ENCODE measurements at places on chromosomes 13 and 19.

DNA sequence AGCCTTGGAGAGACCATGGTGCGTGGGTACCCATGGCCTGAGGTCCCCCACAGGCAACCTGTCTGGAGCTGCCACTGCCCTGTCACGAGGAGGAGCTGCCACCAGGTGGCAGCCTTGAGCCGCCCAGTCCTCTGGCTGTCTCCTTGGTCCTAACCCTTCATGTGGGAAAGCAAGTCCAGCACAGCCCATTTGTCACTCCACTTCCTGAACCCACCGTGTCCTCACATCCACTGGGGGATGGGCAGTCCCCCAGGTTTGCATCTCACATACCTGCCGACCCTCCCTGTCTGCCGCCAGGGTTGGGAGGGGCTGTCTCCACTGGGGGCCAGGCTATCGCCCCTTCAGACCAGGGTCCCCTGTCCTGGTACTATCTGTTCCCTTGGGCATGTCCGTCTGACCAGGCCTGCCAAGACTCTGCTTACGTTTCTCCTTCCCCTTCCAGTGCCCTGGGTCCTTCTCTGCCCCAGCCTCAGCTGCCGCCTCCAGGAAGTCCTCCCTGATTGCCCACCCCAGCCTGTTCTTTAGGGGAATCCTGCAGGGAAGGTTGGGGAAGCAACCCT, 4.5 kb downstream of the FAM174C start:
- DNase-seq: peak; percentile 82

DNA sequence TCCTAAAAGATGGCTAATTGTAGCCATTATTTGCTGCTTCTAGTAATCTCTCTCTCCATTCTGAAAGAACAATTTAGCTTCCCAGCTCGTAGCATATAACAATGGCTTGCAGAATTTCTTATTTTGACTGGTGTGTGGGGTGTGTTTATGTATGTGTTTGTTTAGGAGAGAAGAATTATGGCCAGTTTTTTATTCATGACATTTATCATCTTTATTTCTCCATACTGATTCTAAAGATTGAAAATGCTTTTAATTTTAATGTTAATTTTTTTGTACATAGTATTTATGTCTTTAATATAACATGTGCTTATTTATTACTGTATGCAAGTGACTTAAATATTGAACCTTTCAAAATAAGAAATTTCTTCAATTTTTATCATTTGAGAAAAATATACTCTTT, 115.8 kb upstream of the TMTC4 start:
- no peak for DNase-seq

DNA sequence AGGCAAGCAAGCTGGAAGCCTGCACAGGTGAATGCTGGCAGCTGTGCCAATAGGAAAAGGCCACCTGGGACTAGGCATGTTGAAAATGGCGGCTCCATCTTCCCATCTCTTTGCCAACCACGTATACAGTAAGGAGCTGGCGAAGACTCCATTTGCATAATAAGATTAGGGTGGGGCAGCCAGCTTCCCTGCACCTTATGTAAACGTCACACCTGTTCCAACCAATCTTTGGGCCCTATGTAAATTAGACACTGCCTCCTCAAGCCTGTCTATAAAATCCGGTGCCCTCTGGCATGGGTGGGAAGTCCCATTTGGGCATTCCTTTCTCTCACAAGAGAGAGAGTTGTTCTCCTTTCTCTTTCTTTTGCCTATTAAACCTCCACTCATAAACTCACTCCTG, 16.8 kb downstream of the ADGRE2 start:
- no peak for DNase-seq

DNA sequence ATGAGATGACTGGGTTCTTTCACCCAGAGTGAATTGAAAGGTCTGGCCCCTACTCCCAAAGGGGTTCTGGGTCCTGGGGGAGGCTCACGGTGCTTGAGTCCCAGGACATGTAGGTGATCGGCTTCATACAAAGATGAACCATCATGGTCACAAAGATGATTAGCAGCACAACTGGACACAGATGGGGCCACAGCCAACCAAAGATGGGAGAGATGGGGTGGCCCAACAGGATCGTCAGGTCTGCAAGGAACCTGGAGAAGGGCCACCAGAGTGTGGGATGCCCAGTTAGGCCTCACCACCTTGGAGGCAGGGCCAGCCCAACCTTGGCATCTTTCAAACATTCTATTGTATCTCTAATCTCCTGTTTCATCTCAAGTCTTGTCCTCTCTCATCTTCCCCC, 34.5 kb downstream of the SLC6A16 start:
- DNase-seq: no peak

DNA sequence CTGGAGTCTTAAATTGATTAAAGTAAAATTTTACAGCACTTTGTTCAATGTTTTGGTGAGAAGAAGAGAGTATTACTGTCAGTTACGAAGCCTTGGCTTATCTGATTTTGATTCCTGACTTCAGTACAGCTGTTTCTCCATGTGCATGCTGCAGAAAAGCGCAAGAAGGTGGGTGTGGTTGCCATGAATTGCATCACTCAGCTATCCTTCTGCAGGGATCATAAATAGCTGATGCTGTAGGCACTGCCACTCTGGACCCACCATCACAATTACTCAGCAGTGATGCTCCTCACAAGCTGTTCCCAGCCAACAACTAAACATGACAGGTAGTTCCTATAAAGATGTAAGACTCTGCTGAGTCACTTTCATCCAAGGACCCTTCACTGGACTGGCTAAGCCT, 321.2 kb downstream of the IRS2 start:
- no peak for DNase-seq

GRCh38 chr13:20124303-20124702, 36.5 kb downstream of the GJA3 start:
- DNase-seq: no peak

GRCh38 chr19:3275583-3276340, 51.3 kb downstream of the CELF5 start:
- DNase-seq: peak; percentile 93

DNA sequence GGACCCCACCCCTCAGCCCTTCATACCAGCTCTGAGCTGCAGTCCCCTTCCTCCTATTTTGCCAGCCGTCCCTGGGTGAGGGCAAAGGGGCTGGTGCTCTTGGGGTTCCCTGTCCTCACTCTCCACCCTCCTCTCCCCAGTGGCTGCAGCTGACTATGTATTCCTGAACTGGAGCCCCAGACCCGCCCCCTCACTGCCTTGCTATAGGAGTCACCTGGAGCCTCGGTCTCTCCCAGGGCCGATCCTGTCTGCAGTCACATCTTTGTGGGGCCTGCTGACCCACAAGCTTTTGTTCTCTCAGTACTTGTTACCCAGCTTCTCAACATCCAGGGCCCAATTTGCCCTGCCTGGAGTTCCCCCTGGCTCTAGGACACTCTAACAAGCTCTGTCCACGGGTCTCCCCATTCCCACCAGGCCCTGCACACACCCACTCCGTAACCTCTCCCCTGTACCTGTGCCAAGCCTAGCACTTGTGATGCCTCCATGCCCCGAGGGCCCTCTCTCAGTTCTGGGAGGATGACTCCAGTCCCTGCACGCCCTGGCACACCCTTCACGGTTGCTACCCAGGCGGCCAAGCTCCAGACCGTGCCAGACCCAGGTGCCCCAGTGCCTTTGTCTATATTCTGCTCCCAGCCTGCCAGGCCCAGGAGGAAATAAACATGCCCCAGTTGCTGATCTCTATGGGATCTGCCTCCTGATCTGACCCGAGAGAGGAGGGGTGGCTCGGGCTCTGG, 2.4 kb downstream of the COX7A1 start:
- DNase-seq: no peak

DNA sequence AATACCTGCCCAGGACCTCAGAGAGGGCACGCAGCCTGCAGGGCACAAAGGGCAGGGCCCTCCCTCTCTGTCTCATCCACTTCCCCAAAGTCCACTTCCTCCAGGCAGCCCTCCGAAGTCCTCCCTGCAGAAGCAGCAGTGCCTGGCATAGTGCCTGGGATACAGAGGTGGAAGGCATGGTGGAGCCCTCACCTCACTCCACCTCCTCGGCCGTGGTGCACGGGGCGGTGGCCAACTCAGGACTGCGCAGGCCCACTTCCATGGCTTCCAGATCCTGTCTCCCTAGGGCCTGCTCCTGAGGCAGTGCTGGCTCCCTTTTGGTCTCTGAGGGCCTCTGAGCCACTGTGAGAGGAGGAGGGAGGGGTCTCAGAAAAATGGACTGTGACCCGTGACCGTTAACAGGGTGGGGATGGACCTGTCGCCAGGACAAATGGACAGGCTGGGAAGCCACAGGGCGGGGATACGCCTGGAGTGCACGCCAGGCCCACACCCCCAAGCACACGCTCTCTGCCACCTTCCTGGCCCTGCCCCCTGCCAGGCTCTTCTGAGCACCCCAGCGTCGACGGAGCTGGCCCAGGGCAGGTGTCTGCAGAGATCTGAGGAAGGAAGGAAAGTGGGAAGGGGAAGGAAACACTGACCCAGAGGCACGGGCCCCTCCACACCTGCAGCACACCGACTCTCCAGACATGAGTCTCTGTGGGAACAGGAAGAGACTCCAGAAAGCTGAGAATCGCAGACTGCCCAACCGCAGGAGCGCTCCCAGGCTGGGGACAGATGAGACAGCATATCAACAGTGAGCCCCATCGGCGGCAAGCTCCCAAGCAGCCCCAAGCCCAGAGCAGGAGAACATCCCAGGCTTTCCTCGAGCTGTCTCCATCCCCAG, 8.4 kb downstream of the REXO1 start:
- no peak for DNase-seq

DNA sequence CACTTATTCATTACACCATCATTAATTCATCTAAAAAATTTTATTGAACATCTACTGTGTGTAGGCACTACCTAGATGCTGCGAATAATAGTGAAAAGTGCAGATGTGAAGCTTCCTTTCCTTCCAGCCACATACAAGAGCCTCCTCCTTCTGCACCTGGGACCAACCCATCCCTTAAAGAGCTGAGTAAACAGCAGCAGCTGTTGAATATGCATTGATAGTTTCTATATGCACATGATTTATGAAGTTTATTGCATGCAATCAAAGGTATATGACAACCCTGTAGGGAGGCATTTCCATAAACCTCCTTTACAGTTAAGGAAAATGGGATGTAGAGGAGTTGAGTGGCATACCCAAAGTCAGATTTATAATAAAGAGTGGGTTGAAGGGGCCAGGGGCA, 110.3 kb upstream of the IPO5 start:
- DNase-seq: no peak

DNA sequence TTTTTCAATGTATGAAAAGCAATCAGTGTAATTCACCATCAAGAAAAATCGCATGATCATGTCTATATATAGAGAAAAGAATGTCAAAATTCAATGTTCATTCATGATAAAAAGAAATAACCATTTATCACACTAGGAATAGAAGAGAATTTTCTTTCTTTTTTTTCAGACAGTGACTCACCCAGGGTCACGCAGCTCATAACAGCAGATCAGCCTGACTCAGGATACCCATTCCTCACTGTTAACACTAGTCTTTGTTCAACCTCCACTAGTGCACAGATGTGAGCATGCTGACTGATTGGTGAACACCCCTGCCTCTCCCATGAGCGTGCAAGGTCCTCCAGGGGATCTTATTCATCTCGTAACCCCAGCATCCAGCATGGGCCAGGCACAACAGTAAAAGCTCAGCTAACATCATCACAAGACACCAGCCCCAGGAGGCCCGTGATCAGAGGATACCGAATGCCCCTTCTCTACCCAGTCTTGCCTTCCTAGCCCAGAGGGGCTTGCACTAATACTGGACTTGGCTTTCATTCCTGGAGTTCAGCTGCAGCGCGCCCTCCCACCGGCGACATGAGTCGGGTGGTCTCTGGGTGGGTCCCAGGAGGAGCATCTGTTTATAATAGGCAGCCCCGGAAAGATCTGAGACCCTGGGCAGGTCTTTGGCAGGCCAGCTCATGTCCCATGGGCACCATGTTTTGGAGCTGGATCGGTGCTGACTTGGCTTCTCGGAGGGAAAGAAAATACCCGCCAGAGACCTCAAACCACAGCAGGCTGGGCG, 539.5 kb upstream of the SLC10A2 start:
- no peak for DNase-seq

- peak; percentile 53 for DNase-seq
These were observed 943 bp downstream of the SLAIN1 start for GRCh38 chr13:77698201-77699058.

- no peak for DNase-seq
These were observed 456.0 kb downstream of the TBC1D4 start for GRCh38 chr13:75025956-75026355.

GRCh38 chr13:37995092-37995491, 125.5 kb upstream of the TRPC4 start:
- DNase-seq: no peak

DNA sequence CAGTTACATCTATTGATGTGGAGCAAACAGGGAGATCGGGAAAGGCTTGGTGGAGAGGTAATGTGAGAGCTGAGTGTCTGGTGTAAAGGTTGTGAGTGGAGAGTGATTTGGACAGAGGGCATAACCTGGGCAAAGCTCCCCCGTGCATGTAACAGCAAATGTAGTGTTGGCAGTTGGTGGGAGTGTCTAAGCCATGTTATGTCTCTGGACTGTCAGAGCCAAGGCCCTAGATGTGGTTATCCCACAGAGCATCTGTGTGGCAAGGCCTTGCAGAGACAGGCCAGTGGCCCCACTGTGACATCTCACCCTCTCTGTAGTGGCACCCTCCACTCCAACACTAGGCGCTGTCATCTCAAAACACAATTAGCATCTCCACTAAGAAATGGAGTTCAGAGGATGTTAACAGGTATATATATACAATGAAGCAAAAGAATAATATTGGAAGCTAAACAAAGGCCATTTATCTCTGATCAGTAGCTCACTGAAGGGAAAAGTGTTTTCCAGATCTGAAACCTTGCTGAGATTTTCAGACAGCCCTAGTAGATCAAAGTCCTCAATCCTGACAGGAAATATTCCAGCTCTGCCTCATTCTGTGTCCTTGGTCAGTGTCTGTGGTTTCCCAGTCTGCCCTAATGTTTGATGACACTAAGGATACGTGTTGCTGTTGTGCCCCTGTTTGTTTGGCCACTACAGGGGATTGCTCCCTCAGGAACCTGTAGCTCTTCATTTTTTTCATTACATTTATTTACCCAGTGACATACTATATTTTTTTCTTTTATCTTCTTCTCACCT, 20.2 kb downstream of the POLR1D start:
- DNase-seq: no peak

DNA sequence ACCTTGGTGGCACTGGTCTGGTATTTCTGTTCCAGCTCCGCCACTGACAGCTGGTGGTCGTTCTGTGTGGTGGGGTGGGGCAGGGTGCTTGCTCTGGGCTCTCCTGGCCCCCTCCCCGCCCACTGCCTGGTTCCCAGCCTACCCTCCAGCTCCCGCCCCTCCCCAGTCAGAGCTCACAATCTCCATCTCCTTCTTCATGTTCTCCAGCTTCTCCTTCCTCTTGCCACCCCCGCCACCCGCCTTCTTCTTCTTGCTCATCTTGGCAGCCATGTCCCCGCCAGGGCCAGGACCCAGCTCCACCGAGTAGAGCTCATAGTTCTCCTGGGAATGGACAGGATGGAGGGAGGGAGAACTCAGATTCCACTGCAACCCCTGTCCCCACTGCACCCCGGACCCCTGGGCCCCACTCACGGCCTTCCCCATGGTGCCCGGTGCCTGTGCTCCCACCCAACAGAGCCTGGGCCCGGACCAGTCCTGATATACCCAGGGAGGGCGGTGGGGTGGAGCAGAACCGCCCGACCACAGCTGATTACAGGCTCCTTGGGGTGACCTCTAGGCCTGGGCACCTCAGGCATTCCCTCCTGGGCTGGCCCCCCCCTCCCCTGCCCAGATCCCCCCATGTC, at the start of gene ATP4A:
Gene ATP4A (minus strand): TSS at position 452 of the 623 bp plus-strand sequence. CDS start 29 bp downstream, at position 423.
- no peak for DNase-seq
